ENCODE measurements at places on chromosomes 16 and 17.

- no peak for DNase-seq
These were observed 10.1 kb downstream of the AFMID start for GRCh38 chr17:78197147-78197832.

GRCh38 chr16:5841974-5842373, 744.4 kb upstream of the EEF2KMT start:
- DNase-seq, result no peak

GRCh38 chr16:67407788-67408452, 8.4 kb downstream of the ZDHHC1 start:
- no peak for DNase-seq

- no peak for DNase-seq
These were observed 24.0 kb upstream of the SSTR5 start for GRCh38 chr16:1048442-1049112.

- DNase-seq, result no peak
These were observed 92.9 kb upstream of the CHMP6 start for GRCh38 chr17:80898716-80899115.

Data from lower leg skin (tissue), 4 donors.